ENCODE measurements at places on chromosomes 11 and 22.
A peak's percentile ranks its signal among the peaks of the same experiment; 100 is the strongest.

GRCh38 chr22:17647452-17647851 is 8.9 kb downstream of the BCL2L13 start:
- DNase-seq: no peak

GRCh38 chr22:30312053-30312452 is 14.7 kb downstream of the TBC1D10A start:
- no peak for DNase-seq

DNA sequence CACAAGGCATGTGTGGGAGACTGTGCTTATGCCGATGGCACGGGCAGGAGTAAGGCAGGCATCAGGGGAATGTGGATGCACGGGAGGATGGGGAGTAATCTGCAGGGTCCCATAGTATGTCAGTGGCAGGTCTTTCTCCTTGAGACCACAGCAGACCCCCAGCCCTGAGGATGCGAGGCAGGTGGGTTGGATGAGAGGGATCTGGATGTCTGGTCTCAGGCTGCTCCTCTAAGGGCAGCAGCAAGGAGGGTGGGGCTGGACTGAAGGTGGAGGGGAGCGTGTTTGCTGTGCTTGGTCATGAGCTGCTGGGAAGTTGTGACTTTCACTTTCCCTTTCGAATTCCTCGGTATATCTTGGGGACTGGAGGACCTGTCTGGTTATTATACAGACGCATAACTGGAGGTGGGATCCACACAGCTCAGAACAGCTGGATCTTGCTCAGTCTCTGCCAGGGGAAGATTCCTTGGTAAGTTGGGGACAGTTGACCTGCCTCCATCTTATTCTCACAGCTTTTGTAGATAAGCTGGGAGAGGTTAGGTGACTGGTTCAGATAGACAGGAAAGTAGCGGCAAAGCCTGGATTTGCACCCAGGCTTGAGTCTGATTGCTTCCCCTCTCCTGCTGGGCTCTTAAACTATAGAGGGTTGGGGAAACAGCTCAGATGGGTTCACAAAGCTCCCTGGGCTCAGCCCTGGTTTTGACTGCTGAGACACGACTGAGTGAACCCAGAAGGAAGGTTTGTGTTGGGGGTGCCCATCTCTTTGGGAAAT is at the start of gene APOL1:
TSS of gene APOL1 (plus strand) at position 380 of the 769 bp plus-strand sequence. CDS start 1,823 bp downstream, outside the sequence.
- peak; percentile 56 for DNase-seq

GRCh38 chr22:36922105-36922608 is 8.7 kb downstream of the CSF2RB start:
- no peak for DNase-seq

DNA sequence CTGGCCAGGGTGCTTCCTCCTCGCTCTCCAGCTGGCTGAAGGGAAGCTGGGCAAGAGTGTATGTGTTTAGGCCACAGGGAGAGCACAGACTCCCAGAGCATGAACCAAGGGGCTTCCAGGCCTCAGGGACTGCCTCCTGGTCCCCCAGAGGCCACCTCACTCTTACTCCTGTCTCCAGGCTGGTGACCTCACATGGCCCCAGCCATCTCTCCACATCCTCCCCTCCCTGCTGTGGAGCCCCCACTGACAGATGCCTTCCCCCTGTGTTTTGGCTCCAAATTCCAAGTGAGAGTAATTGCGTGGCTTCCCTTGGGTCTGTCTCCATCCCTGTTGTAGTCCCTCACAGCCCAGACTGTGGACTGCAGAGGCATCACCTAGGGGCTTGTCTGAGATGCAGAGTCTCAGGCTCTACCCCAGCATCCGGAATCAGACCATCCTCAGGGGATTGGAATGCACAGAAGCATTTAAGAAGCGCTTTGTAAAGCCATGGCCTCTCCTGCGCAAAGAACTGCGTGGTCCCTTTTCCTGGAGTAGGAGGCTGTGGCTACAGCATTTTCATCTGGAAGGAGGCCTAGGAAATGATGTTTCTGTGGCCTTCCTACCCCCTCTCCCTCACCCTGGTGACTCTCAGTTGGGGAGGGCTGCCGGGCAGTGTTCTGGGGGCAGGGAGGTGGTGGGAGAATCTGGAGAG is 91.1 kb downstream of the ATXN10 start:
- DNase-seq: no peak

- no peak for DNase-seq
These were observed 35.4 kb downstream of the CDKN1C start for GRCh38 chr11:2849994-2850770.

DNA sequence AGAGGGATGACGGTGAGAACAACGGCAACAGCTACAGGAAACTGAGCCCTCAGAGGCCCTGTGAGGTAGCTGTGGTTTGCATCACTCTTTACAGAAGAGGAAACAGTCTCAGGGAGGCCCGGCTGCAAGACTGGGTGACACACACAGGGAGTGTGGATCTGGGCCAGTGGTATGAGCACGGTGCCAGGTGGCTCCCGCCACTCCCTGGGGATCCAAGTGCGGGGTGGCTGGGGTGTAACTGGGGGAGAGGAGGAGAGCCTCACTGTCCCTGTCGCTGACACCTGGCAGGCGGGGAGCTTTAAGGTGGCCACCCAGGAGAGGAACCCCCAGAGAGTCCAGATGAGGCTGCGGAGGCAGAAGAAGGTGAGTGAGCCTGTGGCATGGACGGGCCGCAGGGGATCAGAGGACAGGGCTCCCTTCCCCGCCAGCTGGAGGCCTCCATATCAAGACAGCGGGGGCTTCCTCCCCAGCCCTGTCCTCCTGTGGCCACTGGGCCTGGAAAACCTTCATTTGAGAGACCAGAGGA is 5.6 kb downstream of the RGL4 start:
- DNase-seq: peak; percentile 70

DNA sequence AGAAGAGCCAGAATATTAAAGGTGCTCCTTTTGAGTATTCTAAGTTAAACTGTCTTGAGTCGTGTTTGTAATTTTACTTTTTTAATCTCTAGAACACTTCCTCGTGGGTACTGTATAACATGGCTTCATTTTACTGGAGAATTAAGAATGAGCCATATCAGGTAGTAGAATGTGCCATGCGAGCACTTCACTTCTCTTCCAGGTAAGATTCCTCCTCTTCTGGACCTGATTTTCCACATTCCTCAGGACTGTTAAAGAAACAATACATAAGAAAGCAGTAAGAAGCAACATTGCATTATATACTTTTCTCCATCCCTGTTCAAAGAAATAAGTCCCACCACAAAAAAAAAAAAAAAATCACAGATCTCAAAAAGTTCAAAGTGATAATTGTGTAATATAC is 37.9 kb downstream of the TTC17 start:
- no peak for DNase-seq

DNA sequence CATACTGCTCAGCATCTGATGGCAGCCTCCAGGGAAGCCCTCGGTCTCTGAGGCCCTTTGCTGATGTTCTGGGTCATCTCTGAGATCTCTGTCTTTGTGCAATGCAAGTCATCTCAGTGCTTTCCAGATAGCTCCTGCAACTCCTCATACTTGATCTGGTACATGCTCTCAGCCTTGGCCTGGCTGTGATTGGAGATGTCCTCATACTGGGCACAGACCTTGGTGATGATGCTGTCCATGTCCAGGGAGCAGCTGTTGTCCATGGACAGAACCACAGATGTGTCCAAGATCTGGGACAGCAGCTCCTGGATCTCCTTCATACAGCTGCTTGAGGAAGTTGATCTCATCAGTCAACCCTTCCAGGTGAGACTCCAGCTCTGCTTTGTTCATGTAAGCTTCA is 69.1 kb downstream of the SIK2 start:
- no peak for DNase-seq

DNA sequence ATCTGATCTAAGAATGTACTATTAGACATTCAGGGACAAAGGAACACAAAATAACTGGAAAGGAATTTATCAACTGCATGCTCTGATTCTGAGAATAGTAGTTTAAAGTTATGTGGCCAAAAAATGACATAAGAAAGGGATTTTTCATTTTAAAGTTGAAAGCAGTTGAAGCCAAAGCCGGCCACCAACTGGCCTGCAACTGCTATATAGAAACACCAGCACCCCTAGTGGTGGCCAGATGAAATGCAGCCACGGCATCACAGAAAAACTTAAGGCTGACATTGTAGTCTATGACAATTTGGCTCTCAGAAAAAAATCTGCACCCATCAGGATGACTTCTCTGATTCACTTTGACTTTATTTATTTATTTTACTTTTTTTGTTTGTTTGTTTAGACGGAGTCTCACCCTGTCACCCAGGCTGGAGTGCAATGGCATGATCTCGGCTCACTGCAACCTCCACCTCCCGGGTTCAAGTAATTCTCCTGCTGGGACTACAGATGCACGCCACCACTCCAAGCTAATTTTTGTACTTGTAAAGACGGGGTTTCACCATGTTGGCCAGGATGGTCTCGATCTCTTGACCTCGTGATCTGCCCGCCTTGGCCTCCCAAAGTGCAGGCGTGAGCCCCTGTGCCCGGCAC is 59.2 kb downstream of the SLC35F2 start:
- DNase-seq: peak; percentile 73

- no peak for DNase-seq
These were observed 33.7 kb downstream of the APLP2 start for GRCh38 chr11:130103296-130103814.

GRCh38 chr11:9861860-9862725 is 198.2 kb downstream of the SWAP70 start:
- DNase-seq: peak; percentile 49

DNA sequence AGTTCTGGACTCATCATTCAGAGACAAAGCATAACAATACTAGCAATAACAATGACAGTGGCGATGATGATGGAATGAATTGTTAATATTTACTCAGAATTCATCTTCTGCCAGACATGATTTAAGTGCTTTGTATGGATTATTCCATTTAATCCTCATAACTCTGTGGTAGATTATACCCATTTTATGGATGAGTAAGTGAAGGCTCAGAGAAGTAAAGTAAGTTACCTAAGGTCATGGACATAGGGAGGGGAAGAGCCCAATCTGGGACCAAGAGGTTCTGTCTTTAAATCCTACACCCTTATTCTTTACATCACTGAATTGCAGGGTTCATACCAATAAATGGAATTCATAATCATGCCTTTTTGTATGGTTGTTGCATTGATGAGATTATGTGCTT is 72.7 kb downstream of the MYO18B start:
- no peak for DNase-seq

GRCh38 chr22:41939981-41940831 is 6.7 kb downstream of the CENPM start:
- peak; percentile 96 for DNase-seq

DNA sequence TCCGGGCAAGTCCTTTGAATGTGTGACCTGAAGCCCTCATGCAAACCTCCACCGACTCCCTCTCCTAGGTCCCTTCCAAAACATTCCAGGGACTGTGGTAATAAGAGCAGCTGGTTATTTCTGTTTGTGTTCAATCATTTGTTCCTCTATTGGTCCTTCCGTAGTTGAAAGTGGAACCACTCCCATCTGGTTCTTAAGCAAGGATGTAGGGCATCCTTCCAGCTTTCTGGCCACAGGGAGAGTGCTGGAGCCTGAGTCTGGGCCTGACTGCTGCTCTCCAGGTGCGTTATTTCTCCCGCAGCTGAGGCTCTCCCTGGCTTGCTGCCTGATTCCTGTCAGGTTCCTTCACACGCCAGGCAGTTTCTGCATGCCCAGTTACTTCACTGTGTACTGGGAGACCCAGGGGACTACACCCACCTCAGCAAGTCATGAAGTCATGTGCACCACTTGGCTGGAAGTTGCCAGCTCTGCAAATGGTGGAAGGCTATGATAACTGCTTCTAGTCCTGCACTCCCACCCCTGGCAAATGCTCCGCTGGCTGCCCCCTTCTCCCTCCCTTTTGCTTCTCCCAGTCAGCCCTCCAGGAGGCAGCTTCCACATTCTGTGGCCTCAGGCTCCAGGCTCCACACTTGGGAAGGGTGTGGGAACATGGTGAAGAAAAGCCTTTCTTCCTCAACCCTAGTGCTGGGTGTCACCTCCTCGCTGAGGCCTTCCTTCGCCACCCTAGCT is 4.0 kb upstream of the ALX4 start:
- DNase-seq: no peak

DNA sequence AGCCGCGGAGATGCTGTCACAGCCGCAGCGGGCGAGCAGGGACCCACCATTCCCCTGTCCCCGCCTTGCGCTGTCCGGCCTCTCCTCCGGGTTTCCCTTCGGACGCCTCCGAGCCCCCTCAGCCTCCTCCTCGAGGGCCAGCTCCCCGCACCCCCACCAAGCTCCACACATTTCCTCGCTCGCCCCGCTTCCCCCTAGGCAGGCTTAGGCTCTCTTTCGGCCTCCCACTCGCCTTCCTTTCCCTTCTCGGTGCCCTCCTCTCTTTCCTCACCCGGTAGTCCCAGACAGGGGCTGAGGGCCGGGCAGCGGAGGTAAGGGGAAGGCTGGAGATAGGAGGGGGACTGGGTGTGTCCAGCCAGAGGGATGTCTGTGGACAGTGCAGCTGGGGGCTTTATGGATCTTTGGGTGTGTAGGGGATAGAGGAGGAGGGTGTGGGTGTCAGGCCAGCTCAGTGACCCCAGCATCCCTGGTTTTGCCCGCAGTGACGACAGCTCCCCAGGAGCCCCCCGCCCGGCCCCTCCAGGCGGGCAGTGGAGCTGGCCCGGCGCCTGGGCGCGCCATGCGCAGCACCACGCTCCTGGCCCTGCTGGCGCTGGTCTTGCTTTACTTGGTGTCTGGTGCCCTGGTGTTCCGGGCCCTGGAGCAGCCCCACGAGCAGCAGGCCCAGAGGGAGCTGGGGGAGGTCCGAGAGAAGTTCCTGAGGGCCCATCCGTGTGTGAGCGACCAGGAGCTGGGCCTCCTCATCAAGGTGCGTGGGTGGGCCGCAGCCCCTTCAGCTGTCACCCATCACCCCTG is 1.6 kb downstream of the KCNK4 start:
- DNase-seq: no peak

DNA sequence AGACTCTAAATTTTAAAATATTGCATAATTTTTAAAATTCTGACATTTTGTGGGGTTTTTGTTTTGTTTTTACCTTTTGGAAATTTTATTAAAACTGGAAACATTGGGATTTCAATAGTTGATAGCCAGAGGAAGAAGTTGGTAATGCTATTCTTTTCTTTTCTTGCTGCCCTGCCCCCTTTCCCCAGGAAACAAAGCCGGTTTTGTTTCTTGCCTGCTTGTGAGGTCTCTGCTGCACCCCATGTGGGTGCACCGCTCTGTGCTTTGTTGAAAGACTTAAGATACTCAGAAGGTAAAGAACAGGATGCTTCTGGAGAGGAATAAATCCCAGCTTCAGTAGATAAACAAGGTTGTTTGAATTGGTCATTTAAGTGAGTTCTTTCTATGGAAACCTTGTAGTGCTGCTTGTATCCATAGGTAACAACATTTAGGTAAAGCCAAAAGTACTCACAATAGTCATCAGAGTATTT is 87.5 kb downstream of the YAP1 start:
- no peak for DNase-seq

DNA sequence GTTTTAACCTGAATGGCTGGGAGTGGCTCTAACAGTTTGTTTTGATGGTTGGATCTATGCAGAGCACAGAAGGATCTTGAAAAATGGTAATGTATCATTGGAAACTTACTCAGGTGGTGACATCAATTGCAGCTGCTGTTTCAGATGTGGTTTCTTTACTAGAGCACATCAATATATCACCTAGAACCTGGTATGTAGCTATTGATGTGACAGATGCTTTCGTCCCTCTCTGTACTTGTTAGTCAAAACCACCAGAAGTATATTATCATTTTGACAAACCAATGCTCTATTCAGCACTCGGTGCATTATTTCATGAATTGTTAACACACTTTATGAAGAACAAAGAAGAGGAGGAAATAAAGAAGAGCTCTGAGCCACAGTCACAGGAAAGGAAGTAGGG is 26.6 kb upstream of the SCN3B start:
- DNase-seq: no peak
